A549 treated with ZK216348 at 1 μM for 4 hours (cell line): ENCODE measurements at places on chromosomes 7 and 10. TPM values are rescaled to one million over a fixed set of nuclear protein-coding genes. Genes with fewer than 3 reads are reported as not detected.

Gene MKX
- total RNA-seq, result not detected in 5 replicates

Gene ZDHHC16
- 38.3 to 58.0 TPM (median 55.0 TPM) in 5 replicates for total RNA-seq

Gene PON1
- 0.37 to 1.5 TPM (median 0.92 TPM) in 5 replicates for total RNA-seq

Gene PHKG1
- total RNA-seq, result 0.12 to 0.68 TPM (median 0.52 TPM) in 5 replicates

Gene PNLIPRP2
- 0.12 TPM in 1 of 5 replicates, not detected in the others for total RNA-seq

Gene MYL10
- not detected in 5 replicates for total RNA-seq

Gene GPRIN2
- 18.5 to 45.5 TPM (median 38.5 TPM) in 5 replicates for total RNA-seq

Gene MYO3A
- not detected in 5 replicates for total RNA-seq

Gene SFRP4
- 2.5 to 7.7 TPM (median 5.3 TPM) in 5 replicates for total RNA-seq

Gene AKAP9
- total RNA-seq, result 11.7 to 29.0 TPM (median 16.6 TPM) in 5 replicates

Gene CUTC
- 32.6 to 38.9 TPM (median 37.0 TPM) in 5 replicates for total RNA-seq

Gene BTBD16
- total RNA-seq, result 0.22 to 0.92 TPM (median 0.58 TPM) in 5 replicates

Gene IGFBP1
- total RNA-seq, result 28.6 to 49.0 TPM (median 45.4 TPM) in 5 replicates

Gene MAGI2
- total RNA-seq, result 0.31 to 0.60 TPM (median 0.48 TPM) in 5 replicates
